Immature natural killer cell (primary cell): ENCODE measurements at places on chromosomes 11 and 22. TPM values are rescaled to one million over a fixed set of nuclear protein-coding genes. Genes with fewer than 3 reads are reported as not detected.
A peak's percentile ranks its signal among the peaks of the same experiment; 100 is the strongest.

DNA sequence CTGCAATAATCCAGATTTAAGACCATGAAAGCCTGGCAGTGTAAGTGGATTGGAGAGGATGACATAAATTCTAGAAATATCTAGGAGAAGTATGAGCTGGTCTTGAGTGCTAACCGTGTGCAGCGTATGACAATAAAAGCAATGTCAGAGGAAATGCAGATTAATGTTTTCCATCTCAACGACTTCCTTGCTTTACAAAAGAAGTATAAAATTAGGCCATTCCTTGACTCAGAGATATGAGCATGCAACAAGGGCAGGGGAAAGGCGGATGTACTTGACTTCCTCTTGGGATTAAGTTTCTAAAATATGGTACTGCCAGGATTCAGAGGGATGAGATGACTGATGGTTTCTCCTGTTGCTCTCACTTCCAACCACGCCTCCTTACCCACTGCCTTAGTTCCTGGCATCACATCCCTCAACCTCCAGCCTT is 32.3 kb downstream of the ADAMTS15 start:
- no peaks in the 10 kb centered on the region for H3K36me3 ChIP-seq
- H3K27me3 ChIP-seq: no peaks in the 10 kb centered on the region
- no peak overlapping the region for H3K27ac ChIP-seq
- H3K4me1 ChIP-seq: no peaks in the 10 kb centered on the region

- H3K36me3 ChIP-seq: peaks cover 3% of the 10 kb centered on the region
- H3K27me3 ChIP-seq: peaks cover 16% of the 10 kb centered on the region
- H3K27ac ChIP-seq: peak overlapping the region; percentile 73
- peak overlapping the region; percentile 69 for H3K4me3 ChIP-seq
Observed at GRCh38 chr22:49807780-49808708, 19.6 kb downstream of the BRD1 start.

- peaks cover 20% of the 10 kb centered on the region for H3K27me3 ChIP-seq
- H3K4me1 ChIP-seq: peaks cover 49% of the 10 kb centered on the region
- peak; percentile 83 for DNase-seq
- H3K27ac ChIP-seq: peak within 1 kb of the TSS; percentile 85
Observed at GRCh38 chr11:120335908-120336640, at the start of gene ARHGEF12. TSS of gene ARHGEF12 (plus strand) at chr11:120336413. CDS start at chr11:120337244, 831 bp downstream.

DNA sequence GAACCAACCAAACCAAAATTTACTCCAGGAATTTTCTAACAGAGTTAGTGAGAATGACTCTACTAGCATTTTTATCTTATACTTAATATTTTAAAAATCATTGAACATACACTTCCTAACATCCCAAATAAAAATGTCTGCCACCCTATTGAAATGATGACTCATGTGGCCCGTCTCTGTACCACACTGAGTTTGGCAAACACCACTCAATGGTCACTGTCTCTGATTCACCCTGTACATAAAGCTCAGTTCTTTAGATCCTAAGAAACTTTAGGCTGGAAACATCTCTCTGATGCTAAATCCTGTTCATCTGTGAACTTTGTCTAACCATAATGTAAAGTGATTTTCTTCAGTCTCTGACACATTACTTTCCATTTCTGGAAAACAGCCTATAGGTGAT is 182.0 kb downstream of the CWF19L2 start:
- peaks cover 5% of the 10 kb centered on the region for H3K36me3 ChIP-seq
- no peaks in the 10 kb centered on the region for H3K4me1 ChIP-seq
- H3K4me3 ChIP-seq: no peak overlapping the region
- no peak for DNase-seq

The PNPLA5 gene
- polyA plus RNA-seq: not detected

The KCNJ5 gene
- not detected for polyA plus RNA-seq

The TRIM48 gene
- not detected for polyA plus RNA-seq

The TTC9C gene
- 19.0 TPM for polyA plus RNA-seq

- H3K4me1 ChIP-seq: peaks cover 8% of the 10 kb centered on the region
- no peak for DNase-seq
- no peak overlapping the region for H3K4me3 ChIP-seq
- H3K27ac ChIP-seq: no peak overlapping the region
Observed at GRCh38 chr11:86632499-86633269, 39.7 kb downstream of the ME3 start.

DNA sequence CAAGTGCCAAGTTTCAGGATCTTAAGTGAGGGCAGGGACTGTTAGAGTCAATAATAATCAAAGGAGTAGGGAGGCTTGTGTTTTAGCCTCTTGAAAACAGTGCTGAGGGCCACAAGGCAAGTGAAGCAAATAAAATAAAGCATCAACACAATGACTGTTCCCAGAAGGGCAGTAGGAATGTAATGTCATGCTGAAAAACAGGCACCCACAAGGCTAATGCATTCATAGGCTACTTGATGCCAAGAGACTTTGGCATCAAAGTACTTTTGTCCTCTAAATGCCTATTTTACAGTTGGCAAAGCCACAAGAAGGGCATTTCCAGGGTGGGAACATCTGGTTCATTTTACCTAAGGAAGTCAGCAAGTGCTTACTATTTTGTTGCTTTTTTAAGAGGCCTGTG is 22.9 kb downstream of the RAB39A start:
- peaks cover 2% of the 10 kb centered on the region for H3K27me3 ChIP-seq
- no peak for DNase-seq
- H3K4me1 ChIP-seq: no peaks in the 10 kb centered on the region
- no peak overlapping the region for H3K27ac ChIP-seq

The MEN1 gene
- polyA plus RNA-seq: 36.1 TPM
